ENCODE measurements at places on chromosomes 2 and 18.

- DNase-seq, result no peak
These were observed 223.2 kb downstream of the MYO3B start for GRCh38 chr2:170401187-170401586.

- peak; percentile 84 for DNase-seq
These were observed 118.2 kb downstream of the ZNF521 start for GRCh38 chr18:25233528-25234321.

- peak; percentile 30 for DNase-seq
These were observed 181.3 kb upstream of the LINC00305 start for GRCh38 chr18:64330161-64330560.

DNA sequence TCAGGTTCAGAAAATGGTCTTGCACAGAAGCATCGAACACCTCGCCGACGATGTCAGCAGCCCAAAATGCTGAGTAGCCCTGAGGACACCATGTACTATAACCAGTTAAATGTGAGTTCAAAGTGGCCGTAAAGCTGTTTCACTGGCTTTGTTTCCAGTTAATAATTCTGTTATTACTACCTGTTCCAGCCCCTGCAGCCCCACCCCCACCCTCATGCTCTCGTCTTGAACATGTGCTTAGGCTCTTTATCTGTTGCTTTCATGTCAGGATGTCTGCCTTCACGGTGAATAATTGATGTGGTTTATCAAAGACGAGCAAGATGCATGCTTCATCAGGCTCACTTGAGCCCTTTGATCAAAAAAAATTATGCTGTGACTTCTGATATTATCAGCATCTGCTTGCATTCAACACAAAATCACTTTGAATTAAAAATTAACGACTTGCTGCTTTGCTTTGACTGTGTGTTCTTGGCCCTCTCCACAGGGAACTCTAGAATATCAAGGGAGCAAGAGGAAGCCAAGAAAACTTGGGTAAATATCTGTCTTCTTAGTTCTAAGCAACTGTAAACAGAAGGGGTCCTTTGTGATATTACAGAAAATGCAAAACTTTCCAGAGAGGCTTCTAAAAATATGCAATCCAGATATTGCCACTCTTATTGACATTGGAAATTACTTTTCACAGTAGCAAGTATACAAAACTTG lies 63.4 kb upstream of the SP5 start:
- no peak for DNase-seq

GRCh38 chr2:238866656-238867277 lies 18.9 kb downstream of the TWIST2 start:
- DNase-seq, result no peak

Data from kidney capillary endothelial cell (primary cell).